ENCODE measurements at places on chromosomes 12 and 14.

GRCh38 chr14:94237983-94238382 lies 55.1 kb downstream of the SERPINA10 start:
- DNase-seq: no peak

- DNase-seq: peak; percentile 40
These were observed 69.4 kb upstream of the EVL start for GRCh38 chr14:99995700-99996356.

- peak; percentile 26 for DNase-seq
These were observed 13.4 kb downstream of the CSRNP2 start for GRCh38 chr12:51070004-51070403.

DNA sequence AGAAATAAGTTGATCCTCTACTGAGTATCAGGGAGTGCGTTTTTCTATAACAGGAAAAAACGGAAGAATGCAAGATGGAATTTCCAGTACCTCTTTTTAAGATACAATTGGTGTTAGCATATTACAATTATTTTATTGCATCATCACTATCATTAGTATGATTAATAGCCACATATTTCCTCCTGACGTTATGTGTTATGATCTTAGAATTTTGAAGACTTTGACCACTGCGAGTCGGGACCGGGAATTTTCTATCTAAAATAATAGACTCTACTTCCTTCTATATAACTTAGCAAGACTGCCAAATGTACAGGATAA lies 679 bp upstream of the SAV1 start:
- DNase-seq: no peak
